HT1080 (cell line): ENCODE measurements at places on chromosomes 7 and 10.

DNA sequence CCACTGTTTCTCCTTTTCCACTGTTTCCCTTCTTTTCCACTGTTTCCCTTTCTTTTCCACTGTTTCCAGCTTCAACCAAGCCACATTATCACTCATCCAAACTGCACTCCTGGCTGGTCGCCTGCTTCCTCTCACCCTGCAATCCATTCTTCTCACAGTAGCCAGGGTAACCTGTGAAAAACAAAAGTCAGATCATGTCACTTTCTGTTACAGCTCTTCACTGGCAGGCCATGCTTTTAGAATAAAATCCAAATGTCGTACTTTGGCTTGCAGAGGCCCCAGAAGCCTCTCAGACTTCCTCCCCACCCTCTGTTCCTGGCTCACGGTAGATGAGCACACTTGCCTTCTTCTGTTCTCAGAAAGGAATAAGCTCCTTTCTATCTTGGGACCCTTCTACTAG, 33.9 kb downstream of the STARD3NL start:
- no peak for DNase-seq

GRCh38 chr7:39310699-39311098, 255.5 kb upstream of the YAE1 start:
- DNase-seq: no peak

DNA sequence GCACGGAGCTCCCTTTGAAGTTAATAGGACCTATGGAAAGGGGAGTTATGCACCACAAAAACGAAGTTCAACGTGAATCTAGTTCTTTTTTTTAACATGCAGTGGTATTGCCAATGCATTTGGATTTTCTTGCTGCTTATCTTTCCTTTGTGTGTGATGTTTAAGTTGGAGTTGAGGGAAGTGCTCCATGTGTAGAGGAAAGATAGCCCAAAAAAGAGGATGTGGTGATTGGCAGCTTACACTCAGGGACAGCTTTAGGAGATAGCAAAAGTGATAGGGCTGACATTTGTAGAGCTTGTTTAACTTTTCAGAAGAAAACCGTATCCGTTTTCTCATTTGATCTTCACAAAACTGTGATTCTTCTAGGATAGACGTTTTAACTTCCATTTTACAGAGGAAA, 101.3 kb downstream of the MDFIC start:
- DNase-seq: no peak

- no peak for DNase-seq
These were observed 203.4 kb downstream of the RAPGEF5 start for GRCh38 chr7:22153432-22154142.

GRCh38 chr10:5291501-5292195, 73.1 kb upstream of the UCN3 start:
- peak; percentile 90 for DNase-seq

DNA sequence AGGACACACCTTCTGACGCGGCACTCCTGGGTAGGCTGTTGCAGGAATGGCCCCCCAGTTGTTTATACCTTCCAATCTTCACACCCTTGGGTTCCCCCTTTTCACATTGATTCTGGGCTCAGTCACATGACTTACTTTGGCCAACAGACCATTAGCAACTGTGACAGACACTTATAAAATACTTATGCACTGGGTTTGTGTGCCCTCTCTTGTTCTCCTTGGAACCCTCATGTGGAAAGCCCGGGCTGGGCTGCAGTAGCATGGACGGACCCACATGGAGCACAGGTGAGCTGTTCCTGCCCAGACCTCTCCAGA, 69.0 kb downstream of the ATXN7L1 start:
- DNase-seq: no peak

DNA sequence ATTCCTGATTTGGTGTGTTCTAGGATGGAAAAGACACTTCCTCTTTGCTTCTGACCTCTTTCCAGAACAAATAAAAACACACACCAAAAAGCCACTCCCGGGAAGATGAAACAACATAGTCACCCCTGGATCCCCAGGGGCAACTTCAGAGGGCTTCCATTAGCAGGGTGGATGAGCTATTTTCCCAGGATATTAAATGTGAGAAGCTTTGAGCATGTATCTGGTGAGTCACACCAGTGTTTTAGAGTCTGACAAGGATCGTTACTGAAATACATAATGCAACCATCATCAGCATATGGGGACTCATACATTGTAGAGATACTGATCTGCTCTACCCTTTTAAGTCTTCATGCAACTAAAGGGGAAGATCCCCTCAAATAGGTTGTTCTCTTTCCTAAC, 115.5 kb upstream of the ZNF438 start:
- DNase-seq: peak; percentile 56

GRCh38 chr7:19143881-19144574, 1.2 kb downstream of the FERD3L start:
- no peak for DNase-seq

- DNase-seq: peak; percentile 35
These were observed 59.2 kb downstream of the ANLN start for GRCh38 chr7:36448781-36449379.

DNA sequence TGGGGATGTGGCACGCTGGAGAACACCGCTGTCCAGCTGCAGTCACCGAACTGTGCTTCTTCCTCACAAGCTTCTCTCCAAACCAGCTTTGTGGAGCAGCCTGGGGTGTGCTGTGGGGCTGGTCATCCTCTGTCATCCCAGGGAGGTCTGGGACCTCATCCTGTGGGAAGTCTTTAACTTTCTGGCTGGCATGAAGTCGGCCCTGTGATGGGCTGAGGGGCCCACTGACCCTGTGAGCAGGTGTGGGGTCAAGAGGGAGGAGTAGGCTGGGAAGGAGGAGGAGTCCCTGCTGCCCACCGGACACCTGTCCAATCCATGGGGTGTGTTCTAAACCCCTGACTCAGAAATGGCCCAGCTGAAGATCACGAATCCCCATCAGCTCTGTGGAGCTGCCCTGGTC, 136.2 kb upstream of the SHH start:
- no peak for DNase-seq

DNA sequence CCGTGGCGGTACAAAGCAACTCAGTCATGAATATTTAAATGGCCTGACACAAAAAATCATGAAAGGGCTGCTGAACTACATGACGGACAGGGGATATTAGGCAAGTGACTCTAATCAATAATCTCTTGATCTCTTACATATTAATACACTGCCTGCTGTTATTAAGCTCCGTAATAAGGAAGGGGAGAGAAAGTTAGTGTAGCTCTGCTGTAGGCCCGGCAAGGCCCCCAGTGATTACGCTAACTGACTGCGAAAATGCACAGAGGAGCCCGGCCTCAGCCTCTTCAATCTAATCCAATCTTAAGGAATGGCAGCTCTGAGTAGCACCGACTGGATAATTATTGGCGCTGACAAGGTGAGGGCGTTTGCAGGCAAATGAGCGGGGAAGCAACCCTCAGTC, 583.5 kb upstream of the MKI67 start:
- DNase-seq: no peak

GRCh38 chr10:34254596-34254995, 560.5 kb downstream of the PARD3 start:
- DNase-seq: peak; percentile 97

- DNase-seq: no peak
These were observed 55.1 kb downstream of the IGF2BP3 start for GRCh38 chr7:23415198-23415597.

GRCh38 chr7:152881893-152882292, 122.3 kb downstream of the ACTR3B start:
- no peak for DNase-seq

DNA sequence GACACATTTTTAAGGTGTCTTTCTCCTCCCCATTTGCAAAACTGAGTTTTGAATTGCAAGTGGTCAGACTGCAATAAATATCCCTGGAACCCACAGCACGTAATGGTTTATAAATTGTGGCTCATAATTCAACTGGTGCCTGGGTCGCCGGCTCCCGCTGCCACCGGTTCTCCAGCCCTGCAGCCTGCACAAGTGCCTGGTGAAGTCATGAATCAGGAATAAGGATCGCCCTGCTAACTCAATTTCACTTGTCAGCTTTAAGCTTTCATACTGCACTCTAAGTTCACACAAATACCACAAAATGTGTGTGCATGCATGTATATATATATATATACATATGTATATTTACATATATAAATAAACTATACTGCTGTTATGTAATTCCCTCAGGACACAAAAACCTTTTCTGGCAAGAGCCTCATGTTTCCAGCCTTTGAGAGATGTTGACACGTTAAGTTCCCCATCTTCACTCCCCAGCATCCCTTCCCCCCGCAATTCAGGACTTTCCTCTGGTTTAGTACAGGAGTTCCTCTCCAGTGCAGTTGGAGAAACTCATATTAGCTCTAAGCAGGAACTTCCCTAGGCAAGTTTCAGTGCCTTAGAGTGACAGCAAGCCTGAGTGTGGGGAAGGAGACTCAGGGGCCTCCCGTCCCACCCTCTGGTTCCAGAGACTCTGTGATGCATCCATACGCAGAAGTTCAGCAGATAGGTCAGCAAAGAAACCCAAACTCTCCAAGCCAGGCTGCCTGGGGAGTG, 129.2 kb upstream of the UNC5B start:
- no peak for DNase-seq

DNA sequence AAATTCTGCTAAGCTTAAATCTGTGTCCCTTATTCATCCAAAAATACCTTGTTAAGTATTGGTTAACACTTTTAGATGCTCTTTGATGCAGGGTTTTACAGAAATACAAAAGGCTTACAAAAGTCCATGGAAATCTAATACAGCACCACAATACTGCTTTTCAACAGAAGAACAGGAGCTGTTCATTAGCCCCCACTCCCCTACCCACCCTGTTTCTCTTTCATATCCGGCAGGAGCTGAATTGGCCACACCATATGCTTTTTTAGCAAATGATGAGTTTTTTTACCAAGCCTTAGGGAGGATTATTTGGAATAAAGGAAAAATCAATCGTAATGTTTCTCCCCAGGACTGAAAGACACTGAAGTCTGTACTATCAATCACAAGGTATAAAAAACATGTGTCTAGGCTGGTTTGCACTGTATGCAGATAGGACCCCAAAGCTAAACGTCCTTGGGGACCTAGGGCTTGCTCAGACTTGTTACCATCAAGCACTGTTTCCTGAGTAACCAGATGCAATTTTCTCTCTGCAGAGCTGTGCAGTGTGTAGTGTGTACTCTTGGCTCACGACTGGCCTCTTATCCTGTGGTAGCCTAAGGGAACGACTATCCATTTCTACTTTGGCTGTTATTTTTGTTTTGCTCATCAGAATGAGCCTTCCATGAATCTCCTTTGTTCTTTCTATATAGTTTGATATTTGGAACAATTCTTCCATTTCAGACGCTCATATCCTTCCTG, 143.3 kb upstream of the LRGUK start:
- no peak for DNase-seq

DNA sequence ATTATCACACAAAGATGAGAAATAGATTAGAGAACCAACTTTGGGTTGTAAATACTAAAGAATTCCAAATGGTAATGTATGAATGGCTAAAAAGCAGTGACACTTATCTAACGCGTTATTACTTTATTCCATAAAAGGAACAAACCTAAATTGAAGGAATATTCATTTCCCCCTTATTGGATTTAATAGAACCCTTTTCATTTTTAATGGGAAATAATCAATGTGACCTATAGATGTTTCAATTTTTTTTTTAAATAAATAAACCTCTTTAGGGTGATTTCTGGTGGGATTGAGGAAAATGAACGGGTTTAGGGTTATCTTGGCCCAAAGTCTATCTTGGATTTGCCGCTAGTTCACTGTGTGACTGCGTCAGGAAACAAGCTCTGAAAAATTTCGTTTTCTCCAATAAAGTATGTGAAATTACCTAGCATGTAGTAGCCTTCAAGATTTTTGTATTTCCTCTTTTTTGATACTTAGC, 1.9 kb upstream of the ACBD5 start:
- DNase-seq: no peak

DNA sequence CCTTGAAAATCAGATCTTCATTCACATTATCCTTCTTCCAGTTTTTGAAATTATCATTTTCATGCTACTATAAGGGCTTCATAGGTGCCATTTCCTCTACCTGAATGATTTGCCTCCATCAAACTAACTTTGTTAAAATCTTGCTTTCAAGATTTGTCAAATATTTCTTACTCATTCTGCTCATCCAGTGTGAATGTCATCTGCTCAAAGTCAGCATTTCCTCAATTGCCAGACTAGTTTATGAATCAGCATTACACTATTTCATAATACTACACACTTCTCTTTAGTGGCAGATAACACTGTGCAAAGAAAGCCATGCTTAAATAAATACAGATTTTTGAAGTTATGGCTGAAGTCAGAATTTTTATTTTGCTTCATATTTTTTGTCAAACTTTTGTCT, 21.3 kb upstream of the LIPF start:
- DNase-seq: peak; percentile 23
